ENCODE measurements at places on chromosomes 2 and 18.
A peak's percentile ranks its signal among the peaks of the same experiment; 100 is the strongest.

DNA sequence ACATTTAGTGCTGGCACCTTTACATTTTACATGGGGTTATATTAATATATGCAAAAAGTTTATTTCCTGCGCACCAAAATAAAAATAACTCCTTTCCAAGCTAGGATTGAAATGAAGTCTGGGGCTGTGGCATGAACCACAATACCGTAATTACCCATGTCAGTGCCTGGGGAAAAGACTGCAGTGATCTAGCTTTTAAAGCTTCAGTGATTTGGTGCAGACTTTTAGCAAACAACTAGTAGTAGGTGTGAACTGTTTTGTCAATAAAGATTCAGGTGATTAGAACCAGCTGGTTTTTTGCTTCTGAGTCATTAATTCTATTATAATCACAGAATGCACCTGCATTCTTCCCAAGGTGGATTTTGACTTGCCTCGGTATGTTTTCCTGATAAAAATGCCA is 21.2 kb downstream of the EFEMP1 start:
- DNase-seq: no peak

DNA sequence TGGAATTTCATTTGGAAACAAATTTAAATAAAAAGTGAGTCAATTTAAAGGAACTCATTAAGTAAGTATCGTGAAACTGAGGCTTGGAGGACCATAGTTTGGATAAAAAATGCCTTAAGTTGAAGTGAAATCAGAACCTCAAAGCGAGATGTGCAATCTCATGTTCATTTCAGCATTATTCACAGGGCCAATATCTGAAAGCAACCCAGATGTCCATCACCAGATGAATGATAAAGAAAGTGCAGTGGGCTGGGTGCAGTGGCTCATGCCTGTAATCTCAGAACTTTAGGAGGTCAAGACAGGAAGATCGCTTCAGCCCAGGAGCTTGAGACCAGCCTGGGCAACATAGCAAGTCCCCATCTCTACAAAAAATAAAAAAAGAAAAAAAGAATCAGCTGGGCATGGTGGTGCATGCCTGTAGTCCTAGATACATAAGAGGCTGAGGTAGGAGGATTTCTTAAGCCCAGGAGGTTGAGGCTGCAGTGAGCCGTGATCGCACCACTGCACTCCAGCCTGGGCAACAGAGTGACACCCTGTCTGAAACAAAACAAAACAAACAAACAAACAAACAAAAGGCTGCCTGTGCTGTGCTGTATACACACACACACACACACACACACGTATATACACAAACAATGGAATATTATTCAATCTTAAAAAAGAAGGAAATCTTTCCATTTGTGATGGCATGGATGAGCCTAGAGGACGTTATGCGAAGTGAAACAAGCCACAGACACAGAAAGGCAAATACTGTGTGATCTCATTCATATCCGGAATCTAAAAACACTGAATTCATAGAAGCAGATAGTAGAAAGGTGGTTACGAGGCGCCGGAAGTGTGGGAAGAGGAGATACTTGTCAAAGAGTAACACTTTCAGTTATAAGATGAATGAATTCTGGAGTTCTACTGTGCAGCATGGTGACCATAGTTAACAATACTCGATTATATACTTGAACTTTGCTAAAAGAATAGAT is 14.5 kb downstream of the SH3RF3 start:
- no peak for DNase-seq

- DNase-seq: no peak
Observed at GRCh38 chr2:170243118-170243837, 65.3 kb downstream of the MYO3B start.

GRCh38 chr2:64487256-64488049 is 33.5 kb downstream of the LGALSL start:
- DNase-seq: no peak

GRCh38 chr18:45122506-45122905 is 441.8 kb downstream of the SETBP1 start:
- no peak for DNase-seq

DNA sequence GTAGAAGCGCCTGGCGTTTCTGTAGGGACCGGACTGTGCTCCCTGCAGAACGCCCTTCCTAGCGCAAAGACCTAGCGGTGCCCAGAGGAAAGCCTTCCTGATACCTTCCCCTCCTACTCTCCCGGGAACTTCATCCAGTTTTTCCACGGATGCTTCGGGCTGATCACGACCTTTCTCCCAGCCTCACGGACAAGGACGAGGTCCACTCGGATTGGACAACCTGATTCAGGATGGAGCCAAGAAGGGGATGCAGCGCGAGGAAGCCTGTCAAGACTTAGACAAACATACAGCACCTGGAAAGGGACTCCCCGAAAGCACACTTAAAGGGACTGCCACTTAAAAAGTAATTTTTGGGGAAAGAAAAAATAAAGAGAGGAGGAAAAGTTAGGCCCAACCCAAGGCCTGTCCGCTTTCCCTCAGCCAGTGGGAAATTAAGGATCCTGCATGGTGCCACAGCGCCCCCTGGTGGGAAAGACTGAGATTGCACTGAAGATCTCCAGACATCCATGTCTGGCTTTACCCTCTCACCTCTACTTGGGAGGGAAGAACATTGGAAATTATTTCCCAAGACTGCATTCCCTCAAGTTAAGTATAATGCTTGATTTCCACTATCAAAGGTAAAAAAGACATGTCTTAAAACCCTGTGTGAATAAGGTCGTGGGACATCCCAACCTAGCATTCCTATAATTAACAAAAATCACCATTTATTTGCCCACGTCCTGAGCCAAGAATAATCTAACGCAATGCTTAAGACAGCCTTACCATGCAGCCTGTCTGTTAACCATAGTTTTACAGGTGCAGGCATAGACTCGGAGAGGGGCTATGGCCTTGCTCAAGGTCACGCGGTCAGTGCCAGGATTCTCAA is 13.4 kb upstream of the COPS8 start:
- peak; percentile 39 for DNase-seq

Data from activated CD8-positive, alpha-beta memory T cell treated with anti-CD3 and anti-CD28 coated beads for 4 hours (primary cell).